Mesenteric fat pad (tissue), 1 donor: ENCODE measurements at places on chromosomes 2 and 18. TPM values are rescaled to one million over a fixed set of nuclear protein-coding genes. Genes with fewer than 3 reads are reported as not detected.

Gene SERPINB5
- total RNA-seq, result not detected

DNA sequence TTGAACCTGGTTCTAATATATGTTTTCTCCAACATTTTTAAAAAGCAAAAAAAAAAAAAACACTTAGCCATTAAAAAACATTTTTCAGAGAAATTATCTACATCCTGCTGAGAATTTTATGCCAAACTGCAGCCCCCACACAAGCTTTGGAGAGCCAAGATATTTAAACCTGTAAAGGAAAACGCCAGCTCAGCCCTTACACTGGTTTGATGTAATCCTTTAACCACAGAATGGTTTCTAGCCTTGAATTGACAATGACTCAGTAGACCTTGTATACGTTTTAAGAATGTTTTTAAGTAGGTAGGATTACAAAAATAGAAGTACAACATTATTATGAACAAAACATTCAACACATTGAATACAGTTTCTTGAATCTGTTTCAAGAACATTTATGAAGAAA is 113.6 kb downstream of the BABAM2 start:
- DNase-seq, result no peak

DNA sequence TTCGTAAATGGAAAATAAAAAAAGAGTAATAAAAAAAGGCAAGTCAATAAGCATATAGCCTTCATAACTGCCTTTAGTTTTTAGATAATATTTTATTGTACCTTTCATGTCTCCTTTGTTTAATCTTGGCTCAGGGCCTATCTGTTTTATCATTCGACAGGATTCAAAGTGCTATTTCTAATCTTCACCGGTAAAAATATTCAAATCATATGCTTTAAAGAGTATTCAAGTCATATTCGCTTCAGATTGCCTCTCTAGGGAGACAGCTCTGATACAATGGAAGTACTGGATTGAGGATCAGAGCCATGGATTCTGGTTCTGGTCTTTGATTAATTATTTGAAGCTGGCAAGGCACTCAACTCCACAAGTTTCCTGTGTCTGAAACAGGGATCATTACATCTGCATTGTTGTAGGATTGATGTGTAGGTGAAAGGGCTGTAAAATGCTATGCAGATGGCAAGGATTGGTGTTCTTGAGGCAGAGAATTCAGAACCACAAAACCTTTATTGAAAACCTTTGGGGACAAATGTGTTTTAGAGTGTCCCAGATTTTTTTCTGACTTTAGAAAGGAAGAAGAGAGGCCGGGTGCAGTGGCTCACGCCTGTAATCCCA is 84.3 kb upstream of the RAPH1 start:
- no peak for DNase-seq

DNA sequence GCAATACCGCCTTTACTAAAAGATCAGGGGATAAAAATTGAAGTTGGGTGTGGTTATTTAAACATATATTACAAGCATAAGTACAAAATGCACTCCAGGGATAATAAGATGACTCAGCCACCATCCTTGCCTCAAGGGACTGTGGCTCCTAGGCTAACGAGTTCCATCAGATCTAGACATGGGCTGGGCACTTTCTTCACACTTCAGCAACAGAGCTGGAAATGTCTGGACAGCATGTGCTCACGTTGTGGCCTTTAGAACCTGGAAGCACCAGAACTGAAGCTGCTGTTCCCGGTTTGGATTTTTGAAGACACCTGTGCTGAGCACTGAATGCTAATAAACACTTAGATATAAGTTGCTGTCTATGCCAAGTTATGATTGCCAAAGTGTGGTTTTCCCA is 384.2 kb upstream of the SALL3 start:
- DNase-seq, result peak; percentile 20

DNA sequence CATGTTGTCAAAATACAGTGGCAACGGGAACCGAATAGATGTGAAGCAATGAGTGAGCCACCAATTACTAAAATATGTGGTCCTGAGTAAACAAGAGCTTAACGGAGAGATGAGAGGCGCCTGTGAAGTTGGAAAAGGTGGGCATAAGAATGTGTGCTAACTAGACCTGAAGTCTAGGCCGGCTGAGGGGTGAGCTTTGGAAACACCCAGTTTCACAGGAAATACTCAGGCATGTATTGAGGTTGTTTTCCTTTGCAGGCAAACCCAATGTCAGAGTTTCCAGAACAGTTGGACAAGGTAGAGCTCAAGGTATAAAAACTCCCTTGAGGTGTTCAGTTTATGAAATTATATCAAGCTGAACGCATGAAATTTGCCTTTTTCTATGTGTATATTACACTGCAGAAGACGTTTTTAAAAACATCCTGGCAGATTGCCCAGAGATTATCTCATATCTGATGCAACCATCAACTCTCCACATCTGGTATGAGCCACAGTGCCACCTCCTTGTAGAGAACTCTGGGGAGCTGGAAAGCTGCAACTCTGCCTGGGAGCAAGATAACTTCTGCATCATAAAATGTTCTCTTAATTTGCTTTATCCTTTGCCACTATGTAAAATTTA is 3.9 kb upstream of the WDSUB1 start:
- no peak for DNase-seq

- DNase-seq, result no peak
Observed at GRCh38 chr2:224106794-224107193, 67.7 kb upstream of the SERPINE2 start.

GRCh38 chr2:26640781-26641564 is at the start of gene CIB4:
Gene CIB4, minus strand, starts transcription at chr2:26641366. Its CDS starts 52 bp downstream, at chr2:26641314.
- DNase-seq, result peak; percentile 57

DNA sequence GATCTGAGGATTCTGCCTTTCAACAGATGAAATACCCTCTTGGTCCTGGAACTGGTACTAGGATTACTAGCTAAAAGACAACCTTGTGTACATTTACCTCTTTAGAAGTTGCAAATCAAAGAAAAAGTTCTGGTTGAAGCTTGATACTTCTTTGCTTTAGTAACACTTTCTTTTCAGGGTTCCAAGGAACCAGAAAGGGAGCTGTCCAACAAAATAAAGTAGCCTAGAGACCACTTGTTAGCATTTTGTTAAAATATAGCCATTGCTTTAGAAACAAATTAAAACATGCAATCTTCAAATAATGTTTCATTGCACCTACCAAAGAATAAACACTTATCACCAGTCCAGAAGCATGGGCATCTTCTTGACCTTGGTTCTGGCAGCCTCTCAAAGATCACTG is 117.9 kb upstream of the MAP3K20 start:
- DNase-seq, result no peak

GRCh38 chr18:9536354-9537152 is 61.2 kb downstream of the RALBP1 start:
- no peak for DNase-seq

DNA sequence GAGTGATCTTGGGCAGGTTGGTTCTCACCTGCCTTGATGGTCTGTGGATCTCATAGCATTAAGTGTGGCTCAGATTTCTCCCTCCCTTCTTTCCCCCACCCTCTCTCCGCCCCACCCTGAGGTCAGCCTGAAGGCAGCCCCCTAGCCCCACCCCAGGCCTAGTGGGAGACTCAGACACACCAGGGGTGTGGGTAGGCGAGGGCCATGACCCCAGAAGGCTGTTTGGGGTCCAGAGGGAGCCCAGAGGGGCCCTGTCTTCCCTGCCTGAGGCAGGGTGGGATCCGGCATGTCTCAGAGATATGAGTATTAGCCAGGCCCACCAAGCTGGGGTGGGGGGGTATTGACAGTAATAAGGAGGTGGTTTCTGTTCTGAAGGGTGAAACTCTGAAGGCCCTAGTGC is 160.5 kb downstream of the GLI2 start:
- no peak for DNase-seq

DNA sequence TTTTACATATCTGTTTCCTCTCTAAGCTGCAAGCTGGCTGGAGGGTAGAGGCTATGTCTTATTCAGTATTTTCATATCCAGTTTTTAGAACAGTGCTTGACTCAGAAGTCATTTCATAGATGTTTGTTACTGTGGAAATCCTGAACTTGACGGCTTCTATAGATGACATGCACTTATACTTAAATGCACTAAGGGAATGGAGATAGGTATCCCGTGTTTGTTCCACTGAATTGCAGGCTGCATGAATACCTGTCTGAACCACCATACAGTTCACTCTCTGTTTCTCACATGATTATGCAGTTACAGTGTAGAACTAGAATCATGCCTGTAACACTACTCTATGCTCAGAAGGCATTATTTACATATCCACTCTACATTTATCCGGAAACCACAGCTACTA is 417.1 kb downstream of the MTX2 start:
- DNase-seq, result no peak
